Activated CD4-positive, alpha-beta T cell treated with anti-CD3 and anti-CD28 coated beads, Interleukin-10, Interleukin-2, amounts not matched to agents 100 ng/mL and 50 ng/mL, durations not matched to agents 16 hours and 8 hours (primary cell): ENCODE measurements at places on chromosomes 2 and 18.
A peak's percentile ranks its signal among the peaks of the same experiment; 100 is the strongest.

GRCh38 chr2:113233593-113234550 lies 44.8 kb downstream of the PAX8 start:
- no peak for DNase-seq

- no peak for DNase-seq
These were observed 95.6 kb downstream of the SP3 start for GRCh38 chr2:173869244-173870229.

GRCh38 chr2:20562540-20563225 lies 88.2 kb downstream of the HS1BP3 start:
- no peak for DNase-seq

GRCh38 chr2:149313512-149313972 lies 16.8 kb upstream of the LYPD6 start:
- DNase-seq: peak; percentile 45

DNA sequence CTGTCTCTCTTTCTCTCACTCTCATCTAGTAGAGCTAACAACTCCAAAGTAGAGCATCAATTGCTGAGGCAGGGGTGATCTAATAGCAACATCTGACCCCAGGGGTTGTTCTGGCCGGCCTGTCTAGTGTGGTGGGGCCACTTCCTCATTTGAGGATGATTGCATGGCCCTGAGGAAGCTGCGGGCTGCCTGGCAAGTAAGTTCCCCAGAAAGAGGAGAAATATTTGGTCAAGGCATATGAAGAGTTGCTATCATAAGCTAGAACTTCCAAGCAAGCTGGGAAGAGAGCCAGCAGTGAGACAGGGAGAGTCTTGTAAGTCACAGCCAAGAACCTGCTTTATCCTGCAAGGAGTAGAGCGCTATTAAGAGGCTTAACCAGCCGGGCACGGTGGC lies 50.8 kb upstream of the TMEM87B start:
- DNase-seq: no peak

DNA sequence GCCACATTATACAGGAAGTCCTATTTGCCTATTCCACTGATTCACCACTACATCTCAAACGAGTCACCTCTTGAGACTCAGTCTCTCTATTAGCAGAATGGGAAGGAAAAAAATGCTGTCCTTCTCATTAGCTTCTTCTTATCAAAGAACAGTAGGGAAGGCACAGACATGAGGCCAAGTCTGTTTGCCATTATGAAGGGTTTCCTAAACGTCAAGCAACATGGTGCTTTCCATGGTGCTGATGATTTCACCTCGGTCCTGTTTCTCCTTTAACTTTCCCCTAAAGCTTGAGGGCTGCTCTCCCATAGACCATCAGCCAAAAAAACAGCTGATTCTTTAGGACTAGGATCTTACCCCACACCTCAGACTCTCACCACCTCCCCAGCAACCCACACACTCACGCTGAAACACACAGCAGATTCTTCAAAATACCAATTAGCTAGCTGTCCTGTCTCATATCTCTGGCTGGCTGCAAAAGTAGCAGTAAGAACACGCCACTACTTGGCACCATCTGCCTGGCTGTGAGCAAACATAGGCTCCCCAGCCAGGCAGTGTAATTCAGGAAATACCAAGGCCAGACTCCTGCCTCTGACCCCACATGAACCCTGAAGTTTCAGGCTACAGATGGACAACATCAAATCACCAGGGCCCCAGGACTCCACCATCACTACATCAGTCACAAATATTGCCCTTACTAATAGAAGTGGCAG lies 30.5 kb downstream of the GALNT14 start:
- DNase-seq: no peak

DNA sequence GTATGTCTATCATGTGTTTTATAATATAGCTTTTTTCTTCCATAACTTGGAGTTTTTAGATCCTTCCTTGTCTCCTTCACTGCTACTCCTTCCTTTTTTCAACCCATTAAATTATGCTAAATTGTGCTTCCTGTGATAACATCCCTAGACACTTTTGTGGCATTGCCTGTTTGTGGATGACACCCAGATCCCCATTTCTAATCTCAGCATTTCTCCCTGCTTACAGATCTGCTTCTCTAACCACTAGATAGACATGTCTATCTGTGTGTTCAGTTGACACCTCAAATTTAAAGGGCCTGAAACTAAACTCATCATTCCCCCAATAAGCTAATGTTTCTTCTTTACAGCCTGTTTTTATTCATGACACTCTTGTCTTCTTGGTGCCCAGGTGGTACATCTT lies 244.8 kb downstream of the BABAM2 start:
- DNase-seq: no peak

- DNase-seq: peak; percentile 87
These were observed 85.2 kb upstream of the NDUFV2 start for GRCh38 chr18:9017167-9017904.

DNA sequence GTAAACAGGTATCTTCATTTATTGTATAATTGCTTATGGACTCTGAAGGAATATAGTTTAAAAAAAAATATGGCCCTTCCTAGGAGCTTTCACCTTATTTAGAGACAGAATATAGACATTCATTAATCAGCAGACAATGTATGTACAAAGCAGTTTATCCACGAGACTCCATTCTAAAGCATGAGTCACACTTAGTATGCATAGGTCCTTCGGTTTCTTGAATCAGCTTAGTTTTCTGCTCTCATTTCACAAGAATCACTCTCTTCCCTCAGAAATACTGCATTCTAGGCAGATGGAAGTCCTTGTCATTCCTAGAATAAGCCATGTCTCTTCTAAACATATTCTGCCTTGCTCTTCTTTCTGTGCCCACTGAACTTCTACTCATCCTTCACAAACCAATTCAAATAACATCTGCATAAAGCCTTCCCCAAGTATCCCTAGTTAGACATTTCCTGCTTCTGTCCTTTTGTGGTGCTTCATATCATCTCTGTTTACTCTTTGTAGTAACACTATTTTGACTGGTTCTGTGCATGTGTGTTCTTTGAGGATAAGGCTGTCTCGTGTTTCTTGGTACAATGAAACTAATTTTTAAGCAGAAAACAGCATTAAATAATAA lies 84.5 kb downstream of the PTRHD1 start:
- DNase-seq: no peak

GRCh38 chr2:128315829-128316776 lies 2.6 kb downstream of the HS6ST1 start:
- no peak for DNase-seq

GRCh38 chr2:169509298-169509885 lies at the start of gene KLHL41:
KLHL41 (plus strand) TSS chr2:169509702; CDS start chr2:169509779, 77 bp downstream.
- DNase-seq: no peak

DNA sequence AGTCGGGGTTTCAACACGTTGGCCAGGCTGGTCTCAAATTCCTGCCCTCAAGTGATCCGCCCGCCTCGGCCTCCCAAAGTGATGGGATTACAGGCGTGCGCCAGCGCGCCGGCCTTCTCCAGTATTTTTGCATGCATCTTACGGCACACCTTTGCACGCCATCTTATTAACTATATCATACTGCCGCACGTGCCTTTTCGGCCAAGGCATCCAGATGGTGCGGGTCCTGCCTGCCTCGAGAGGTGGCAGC lies 765 bp upstream of the ING5 start:
- DNase-seq: no peak

GRCh38 chr2:27545348-27546141 lies 37.3 kb upstream of the ZNF512 start:
- DNase-seq: peak; percentile 15

GRCh38 chr2:95166065-95166763 lies 605 bp downstream of the ZNF2 start:
- DNase-seq: no peak

- no peak for DNase-seq
These were observed 76.0 kb upstream of the STK17B start for GRCh38 chr2:196247114-196247975.

GRCh38 chr18:57188851-57189557 lies 42.1 kb downstream of the BOD1L2 start:
- DNase-seq: no peak

DNA sequence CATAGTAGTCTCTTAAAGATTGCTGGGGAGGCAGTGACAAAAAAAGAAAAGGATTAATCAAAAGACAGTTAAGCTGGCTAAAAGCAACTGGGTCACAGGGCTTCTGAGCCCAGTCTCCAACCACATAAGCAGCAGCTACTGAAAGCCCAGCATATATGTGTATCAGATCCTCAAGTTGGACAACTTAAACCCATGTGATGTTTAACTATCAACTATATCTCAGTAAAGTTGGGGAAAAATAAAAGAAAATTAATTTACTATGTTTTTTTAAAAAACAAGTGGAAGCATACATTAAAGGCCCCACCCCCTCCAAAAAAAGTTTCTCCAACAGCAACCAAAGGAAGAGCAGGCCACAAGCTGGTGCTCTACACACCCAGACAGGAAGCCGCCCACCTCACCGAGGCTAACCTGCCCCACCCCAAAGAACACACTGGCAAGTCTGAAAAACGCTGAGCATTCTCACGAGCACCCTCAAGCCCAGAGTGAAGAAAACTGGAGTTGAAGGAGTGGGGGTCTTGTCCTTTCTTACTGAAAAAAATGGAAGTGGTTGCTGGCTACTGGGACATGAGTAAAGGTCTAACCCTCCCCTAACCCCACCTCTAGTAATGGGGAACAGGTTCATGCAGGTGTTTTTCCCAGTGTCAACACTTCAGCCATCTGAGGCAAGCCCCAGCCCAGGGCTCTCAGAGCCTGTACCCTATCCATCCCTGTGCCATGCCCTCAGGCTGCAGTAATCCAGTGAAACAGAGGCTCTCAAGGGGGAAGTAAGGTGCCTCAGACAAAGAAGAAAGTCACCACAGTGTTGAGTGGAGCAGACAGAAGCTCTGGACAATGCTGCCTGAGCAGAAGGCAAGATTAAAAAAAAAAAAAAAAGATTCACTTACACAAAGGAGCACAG lies 106.3 kb downstream of the GYPC start:
- peak; percentile 21 for DNase-seq

DNA sequence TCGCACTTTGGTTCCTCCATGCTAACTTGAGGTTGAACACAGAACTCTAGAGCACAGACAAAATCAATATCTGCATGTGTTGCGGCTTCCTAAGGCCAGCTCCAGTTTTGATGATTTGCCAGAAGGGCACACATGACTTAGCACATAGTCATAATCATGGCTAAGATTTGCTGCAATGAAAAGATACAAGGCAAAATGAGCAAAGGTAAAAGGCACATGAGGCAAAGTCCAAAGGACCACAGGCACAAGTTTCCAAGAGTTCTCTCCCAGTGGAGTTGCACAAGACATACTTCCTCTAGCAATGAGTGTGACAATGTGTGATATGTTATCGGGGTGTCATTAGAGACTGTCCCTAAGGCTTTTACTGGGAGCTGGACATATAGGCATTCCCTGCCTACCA lies 24.2 kb upstream of the CXXC1 start:
- no peak for DNase-seq

- DNase-seq: no peak
These were observed 85.0 kb downstream of the IKZF2 start for GRCh38 chr2:213066443-213066743.

- DNase-seq: peak; percentile 26
These were observed 47.4 kb downstream of the DNAJC10 start for GRCh38 chr2:182763311-182763912.

DNA sequence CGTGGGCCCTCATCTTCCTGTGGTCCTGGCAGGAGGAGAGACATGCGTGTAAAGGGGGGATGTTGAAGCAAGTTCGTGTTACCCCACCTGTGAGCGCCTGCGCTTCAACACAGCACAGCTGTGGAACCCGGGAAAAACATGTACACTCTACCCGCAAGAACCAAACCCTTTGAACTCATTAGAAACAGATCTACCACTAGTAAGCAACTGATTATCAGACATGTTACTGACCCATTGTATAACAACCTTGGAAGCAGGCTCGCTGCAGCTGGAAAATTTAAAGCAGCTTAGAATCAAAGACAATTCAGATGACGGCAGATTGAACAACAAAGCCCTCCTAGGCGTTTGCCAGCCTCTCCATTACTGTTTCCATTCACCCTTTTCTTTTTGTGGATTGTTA lies 771.7 kb upstream of the SALL3 start:
- no peak for DNase-seq

DNA sequence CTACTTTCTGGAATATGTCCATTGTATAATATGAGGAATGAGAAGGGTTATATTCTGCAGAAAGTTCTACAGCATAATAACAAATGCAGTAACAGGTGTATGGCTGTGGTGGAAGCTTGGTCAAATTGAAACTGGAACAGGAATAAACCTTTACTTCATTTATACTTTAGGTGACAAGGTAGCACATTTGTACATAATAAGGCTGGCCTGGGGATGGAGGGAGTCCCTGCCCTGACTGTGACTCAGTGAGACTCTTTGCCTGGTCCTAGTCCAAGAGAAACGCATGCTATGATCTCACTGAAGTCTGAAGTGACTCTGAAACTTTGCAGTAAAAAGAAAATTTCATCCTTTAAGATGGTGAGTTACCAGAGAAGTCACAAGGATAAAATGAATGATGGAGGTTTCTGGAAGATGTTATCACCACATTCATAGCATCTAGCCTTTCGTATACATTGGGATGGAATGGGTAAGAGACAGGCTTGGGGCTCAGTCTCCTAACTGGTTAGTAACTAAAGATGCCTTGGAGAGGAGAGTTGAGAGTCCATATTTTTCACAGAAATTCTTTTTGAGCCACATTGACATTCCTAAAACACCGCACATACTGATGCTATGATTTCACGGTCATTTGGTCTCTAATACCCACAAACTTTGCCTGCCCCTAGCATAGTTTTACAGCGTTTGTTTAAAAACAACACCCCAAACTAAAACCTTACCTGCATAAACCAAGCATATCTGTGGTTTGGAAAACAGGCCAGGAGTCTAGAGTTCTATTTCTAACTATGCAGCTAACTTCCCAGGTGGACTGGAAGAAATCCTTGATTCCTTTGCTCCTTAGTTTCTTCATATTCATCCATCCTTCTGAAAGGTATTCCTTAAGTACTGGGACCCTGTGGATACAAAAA lies 42.4 kb upstream of the NABP1 start:
- DNase-seq: peak; percentile 47

DNA sequence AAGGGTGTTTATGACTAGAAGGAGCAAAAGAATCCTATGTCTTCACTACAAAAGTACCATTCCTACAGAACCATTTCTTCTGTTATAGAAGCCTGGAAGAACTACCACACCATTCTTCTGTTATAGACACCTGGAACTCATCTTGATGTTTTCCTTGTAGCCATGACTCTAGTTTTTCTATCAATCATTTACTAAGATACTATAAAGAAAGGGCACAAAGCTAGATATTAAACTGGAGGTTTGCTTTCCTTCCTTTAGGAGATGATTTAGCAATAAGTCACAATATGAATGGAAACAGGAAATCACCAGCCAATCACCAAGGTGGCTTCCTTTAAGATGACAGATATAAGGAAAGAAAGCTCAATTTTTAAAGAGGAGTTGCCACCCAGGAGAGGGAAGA lies 100.3 kb upstream of the NEUROD1 start:
- DNase-seq: no peak

DNA sequence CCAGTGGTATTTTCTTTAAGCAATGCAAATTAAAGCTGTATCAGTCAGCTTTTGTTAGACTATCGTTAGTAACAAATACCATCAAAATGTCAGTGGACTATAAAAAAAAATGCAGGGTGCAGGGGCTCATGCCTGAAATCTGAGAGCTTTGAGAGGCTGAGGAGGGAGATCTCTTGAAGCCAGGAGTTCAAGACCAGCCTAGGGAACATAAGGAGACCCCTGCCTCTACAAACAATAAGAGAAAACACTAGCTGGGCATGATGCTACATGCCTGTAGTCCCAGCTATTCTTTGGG lies 253.7 kb downstream of the MYCN start:
- no peak for DNase-seq
